Substantia nigra (tissue), 51 donors: ENCODE measurements at places on chromosomes 5 and 9.

DNA sequence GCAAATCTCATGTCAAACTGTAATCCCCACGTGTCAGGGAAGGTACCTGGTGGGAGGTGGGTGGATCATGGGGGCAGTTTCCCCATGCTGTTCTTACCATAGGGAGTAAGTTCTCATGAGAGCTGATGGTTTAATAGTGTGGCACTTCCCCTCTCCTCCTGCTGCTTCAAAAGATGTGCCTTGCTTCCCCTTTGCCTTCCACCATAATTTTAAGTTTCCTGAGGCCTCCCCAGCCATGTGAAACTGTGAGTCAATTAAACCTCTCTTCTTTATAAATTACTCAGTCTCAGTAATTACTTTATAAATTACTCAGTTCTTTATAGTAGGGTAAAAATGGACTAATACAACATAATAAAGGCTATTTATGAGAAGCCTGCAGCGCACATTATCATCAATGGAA lies 7.1 kb upstream of the CNTRL start:
- no peak for DNase-seq

- DNase-seq = no peak
These were observed 2.7 kb upstream of the IRF1 start for GRCh38 chr5:132493241-132493640.

GRCh38 chr5:109628591-109628990 lies 61.1 kb upstream of the MAN2A1 start:
- no peak for DNase-seq

DNA sequence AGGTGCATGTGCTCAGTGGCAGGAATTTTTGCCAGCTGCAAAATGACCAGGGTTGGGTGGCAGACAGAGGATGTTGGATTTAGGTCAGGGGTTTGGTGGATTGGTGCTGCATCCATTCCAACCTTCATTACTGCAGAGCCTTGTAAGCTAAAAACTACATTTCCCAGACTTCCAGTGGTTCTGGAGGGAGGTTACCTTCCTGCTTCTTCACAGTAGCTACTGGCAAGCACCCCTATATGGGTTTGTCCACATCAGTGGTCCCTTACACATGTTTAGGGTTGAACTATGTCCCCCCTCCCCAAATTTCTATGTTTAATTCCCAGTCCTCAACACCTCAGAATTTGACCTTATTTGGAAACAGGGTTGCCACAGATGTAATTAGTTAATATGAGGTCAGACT lies 20.7 kb upstream of the IL17B start:
- DNase-seq = no peak

DNA sequence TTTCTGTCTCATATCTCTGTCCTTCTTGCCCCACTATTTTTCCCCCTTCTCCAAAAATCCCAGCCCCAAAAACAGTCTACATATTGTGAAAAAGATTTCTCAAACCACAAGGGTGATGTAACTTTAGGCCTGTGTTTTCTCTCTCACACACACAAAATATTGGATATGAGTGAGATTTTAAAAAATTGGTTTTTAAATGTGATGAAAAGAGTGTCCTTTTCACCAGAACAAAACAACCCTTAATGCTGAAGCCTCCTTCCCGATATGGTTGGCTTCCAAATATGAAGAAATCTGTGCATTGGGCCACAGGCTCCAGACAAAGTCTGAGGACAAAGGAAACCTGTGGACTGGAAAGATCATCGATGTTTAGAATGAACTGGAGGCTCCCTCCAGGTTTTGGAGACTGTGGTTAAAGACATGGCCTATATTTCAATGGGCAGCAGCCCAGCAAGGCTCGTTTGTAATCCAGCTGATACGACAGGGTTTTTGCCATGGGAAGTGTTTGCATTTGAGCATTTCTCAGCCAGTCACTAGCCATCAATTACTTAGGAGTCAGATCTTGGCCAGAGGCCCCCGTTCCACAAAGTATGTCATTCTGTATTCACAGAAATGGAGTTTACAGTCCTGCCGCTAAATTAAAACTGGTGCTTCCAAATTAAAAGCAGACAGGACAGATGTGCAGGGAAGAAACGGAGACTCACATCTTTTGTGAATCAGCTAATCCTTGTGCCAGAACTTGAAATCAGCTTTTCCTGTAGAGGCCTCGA lies 546.3 kb downstream of the EBF1 start:
- DNase-seq = no peak

DNA sequence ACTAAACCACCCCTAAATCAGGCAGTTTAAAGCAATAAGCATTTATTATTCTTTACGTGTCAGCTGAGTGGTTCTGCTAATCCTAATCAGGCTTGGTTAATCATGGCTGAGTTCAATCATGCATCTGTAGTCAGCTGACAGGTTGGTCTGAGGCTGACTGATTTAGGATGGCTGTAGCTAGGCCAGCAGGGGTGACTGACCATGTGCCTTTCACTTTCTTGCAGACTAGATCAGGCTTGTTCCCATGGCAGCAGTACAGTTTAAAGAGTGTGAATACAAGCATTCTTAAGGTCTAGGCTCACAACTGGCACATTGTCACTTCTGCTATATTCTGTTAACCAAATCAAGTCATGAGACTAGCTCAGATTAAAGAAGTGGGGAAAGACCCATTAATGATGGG lies 16.1 kb upstream of the MPDZ start:
- no peak for DNase-seq

DNA sequence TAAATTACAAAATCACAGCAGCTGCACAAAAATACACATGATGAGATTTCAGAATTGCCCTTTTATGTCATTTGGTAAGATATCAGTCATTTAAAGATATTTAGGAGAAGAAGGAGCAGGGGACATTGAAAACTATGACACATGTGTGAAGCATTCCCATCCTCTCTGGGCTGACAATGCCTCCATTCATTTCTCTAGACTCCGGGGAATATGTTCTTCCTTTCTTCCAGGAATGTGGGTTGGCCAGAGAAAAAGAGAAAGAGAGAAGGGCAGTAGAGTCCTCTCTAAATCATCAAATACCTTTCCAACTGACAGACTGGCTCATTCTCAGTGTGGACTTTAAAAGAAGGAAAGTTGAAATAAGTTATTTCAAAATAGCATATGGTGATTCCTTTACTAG lies 205.6 kb upstream of the ADAMTSL1 start:
- no peak for DNase-seq

GRCh38 chr5:112192866-112193265 lies 226.2 kb downstream of the EPB41L4A start:
- no peak for DNase-seq

DNA sequence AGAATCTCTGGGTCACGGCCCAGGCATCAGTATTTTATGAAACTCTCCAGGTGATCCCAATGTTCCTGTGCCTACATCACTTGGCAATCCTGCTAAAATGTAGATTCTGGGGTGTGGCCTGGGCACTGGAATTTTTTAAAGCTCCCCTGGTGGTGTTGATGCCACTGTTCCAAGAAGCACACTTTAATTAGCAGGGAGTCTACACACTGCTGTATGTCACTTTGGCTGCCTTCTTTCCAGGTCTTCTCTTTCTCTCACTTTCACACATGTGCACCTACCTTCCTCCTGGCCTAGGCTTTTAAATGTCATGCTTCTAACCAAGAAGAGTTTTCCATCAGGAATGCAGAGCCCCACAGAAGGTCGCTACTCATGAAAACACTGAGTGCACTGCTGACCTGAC lies 136.0 kb upstream of the ALDH1B1 start:
- DNase-seq = no peak

DNA sequence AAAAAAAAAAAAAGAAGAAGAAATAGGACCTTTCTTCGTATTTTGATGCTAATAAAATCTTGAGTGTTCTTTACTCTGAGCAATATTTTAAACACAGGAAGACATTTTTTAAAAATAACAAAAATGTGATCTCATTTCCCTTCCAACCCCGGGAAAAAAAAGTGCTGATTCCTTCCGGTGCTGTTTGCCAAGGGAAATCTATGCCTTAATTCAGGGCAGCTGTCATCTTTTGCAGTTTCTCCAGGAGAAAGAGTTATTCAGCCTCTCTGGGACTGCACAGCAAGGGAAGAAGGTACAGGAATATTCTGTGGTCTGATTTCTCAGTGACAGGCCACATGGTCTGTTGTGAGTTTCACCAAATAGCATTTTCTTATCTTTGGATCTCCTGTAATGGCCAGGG lies 291.9 kb upstream of the IRX1 start:
- DNase-seq = no peak

GRCh38 chr5:113267361-113267900 lies 167.4 kb downstream of the TSSK1B start:
- no peak for DNase-seq

- DNase-seq = no peak
These were observed 19.2 kb downstream of the NIPAL4 start for GRCh38 chr5:157479166-157479565.

GRCh38 chr5:1140171-1140817 lies 28.4 kb upstream of the SLC12A7 start:
- DNase-seq = no peak

DNA sequence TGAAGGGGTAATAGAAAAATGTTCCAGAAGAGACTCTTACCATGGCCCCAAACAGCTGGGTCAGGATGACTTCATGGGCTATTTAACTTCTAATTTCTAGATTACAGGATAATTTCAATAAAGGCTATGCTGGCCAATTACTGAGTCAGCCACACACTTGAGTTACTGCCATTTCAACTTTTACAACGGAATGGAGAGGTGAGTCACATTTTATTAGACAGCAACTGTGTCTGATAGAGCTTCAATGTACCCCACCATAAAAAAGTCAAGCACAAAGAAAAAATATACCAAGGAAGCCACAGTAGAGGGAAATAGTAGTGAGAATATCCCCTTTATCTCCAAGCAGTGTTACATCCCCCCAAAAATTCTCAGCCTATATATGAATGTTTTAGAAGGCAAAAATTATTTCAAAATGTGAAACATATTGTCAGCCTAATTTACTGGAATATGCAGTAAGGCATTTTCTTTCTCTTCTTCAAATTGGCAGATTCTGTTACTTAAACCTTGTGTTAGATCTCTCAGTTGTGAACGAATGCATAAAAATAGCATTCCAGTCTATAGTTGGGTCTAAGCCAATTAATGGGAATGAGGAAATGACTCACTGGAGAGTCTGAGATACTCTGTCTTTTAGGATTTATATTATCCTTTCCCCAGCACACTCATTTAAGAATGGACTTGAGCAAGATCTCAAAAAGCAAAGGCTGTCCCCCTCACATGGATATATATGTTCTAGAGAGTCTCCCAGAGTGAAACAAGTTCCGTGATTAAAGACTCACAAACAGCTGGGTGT lies 47.1 kb upstream of the RAI14 start:
- DNase-seq = no peak

DNA sequence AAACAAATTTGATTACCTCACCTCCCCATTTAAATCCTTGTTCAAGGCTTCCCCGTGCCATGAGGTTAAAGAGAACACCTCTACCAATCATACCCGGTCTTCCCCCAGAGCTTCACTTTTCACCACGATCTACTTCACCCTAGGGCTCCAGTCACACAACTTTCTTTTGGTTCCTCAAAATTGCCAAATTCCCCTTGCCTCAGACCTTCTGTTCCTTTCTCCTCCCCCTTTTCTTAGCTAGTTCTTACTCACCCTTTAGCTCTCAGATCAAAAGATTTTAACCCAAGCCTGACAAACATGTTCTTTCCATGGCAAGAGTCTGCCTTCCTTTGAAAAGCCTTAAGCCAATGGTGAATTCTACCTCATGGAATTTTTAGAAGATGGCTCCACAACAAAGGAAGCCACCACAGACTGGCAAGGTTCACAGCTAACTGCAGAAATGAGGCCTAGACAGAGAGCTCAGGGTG lies 56.7 kb downstream of the MAPKAP1 start:
- no peak for DNase-seq

- DNase-seq = no peak
These were observed 37.2 kb downstream of the SLC6A7 start for GRCh38 chr5:150227036-150227435.

- DNase-seq = no peak
These were observed 26.3 kb downstream of the SPZ1 start for GRCh38 chr5:80346055-80346454.

- no peak for DNase-seq
These were observed 47.6 kb downstream of the ACO1 start for GRCh38 chr9:32431940-32432555.

GRCh38 chr9:26043431-26043830 lies 365.2 kb upstream of the TUSC1 start:
- DNase-seq = no peak

DNA sequence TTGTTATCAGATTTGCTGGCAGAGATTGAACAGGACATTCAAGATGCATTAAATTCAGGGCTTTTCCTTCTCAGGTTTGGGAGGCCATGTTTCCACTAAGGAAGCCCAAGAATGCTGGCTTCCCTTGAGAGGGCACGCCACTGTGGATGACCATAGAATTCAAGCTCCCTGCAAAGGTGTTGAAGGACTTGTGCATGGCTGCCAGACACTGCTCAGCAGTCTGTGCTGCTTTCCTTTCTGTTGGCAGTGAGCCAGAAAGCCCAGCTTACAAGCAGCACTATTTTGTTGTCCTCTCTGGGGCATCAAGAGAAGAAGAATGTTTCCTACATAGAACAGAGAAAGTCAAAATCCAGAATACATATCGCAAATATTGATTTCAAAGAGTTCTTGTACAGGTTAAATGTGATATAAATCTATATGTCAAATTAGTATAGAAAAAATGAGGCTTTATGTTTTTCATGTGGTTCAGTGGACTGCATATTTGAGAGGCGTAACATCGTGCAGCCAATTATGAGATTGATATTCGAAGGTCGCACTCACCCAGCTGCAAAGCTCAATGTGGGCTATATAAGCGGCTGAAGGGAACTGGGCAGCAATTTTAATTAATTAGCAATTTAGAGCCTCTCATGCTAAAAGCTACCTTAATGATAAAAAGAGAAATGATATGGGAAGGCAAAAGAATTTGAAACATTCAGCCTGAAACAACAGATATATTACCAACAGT lies 103.1 kb upstream of the ISL1 start:
- no peak for DNase-seq

DNA sequence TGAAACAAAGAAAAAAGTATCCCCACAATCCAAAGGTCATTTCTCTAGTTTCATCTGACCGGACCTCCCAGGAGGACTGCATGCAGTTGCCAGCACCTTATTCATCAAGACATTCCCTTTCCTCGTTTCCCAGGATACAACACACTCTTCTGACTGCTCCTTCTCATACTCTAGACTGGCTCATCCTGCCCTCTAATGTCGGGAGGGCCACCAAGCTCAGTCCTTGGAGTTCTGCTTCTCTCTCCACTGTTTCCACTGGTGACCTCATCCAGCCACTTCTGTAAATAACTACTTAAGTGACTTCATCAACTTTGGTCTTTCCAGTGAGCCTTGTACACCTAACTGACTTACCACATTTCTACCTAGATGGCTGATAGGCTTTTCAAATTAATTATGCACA lies 179.1 kb downstream of the EPB41L4A start:
- no peak for DNase-seq

DNA sequence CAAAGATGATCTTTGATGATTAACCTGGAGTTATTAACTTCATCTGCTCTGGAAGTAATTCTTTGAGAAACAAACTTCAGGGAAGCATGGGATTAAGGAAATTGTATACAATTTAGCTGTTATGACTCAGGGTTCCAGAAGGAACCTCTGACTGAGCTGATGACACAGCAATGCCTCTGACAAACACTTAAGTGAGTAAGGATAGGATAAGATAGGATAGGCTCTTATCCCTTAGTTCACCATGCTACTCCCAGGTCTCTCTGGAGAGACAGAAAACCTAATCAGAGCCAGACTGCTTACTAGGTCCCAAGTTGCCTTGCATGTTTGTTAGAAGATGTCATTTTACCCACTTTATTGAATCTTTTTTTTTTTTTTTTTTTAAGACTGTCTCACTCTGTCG lies 12.6 kb upstream of the TMEM38B start:
- no peak for DNase-seq
